ENCODE measurements at places on chromosomes 16 and 17. TPM values are rescaled to one million over a fixed set of nuclear protein-coding genes. Genes with fewer than 3 reads are reported as not detected.

Gene KCNJ2
- 8.6 TPM for total RNA-seq

Gene PPP1R27
- not detected for total RNA-seq

Gene FOXF1
- 39.0 TPM for total RNA-seq

Gene TMEM92
- total RNA-seq, result under 0.01 TPM

Gene SHBG
- total RNA-seq, result 0.29 TPM

Gene TVP23A
- total RNA-seq, result not detected

Gene UNC13D
- total RNA-seq, result 2.3 TPM
